ENCODE measurements at places on chromosomes 16 and 17. TPM values are rescaled to one million over a fixed set of nuclear protein-coding genes. Genes with fewer than 3 reads are reported as not detected.

The C16orf46 gene
- 0.24 TPM for polyA plus RNA-seq

The C17orf113 gene
- polyA plus RNA-seq, result 0.32 TPM

The RAC3 gene
- 9.6 TPM for polyA plus RNA-seq

The CYBA gene
- 58.5 TPM for polyA plus RNA-seq

The DOC2B gene
- 2.0 TPM for polyA plus RNA-seq

The MYO1D gene
- polyA plus RNA-seq, result 43.2 TPM

The NOG gene
- 0.06 TPM for polyA plus RNA-seq

The NHERF2 gene
- polyA plus RNA-seq, result 36.1 TPM

The TBC1D3K gene
- not detected for polyA plus RNA-seq

The TEN1 gene
- 43.7 TPM for polyA plus RNA-seq

The CNGB1 gene
- polyA plus RNA-seq, result 0.04 TPM

The RNF40 gene
- polyA plus RNA-seq, result 39.9 TPM

The AOC3 gene
- 9.7 TPM for polyA plus RNA-seq

The CACNA1G gene
- polyA plus RNA-seq, result 0.13 TPM

The CCR7 gene
- 0.16 TPM for polyA plus RNA-seq

The SEPTIN12 gene
- not detected for polyA plus RNA-seq

The EMC8 gene
- 15.1 TPM for polyA plus RNA-seq

The FOXJ1 gene
- 0.33 TPM for polyA plus RNA-seq

The CCL8 gene
- not detected for polyA plus RNA-seq

The DUS1L gene
- polyA plus RNA-seq, result 182 TPM

The PRR15L gene
- polyA plus RNA-seq, result 8.8 TPM

The KRTAP16-1 gene
- polyA plus RNA-seq, result not detected

The SLC25A19 gene
- 9.3 TPM for polyA plus RNA-seq

The MYH13 gene
- 0.08 TPM for polyA plus RNA-seq

The NRN1L gene
- polyA plus RNA-seq, result 1.5 TPM

The SRCIN1 gene
- 2.2 TPM for polyA plus RNA-seq

The MYOCD gene
- polyA plus RNA-seq, result 1.2 TPM

The XYLT1 gene
- polyA plus RNA-seq, result 3.0 TPM

The CLEC18C gene
- polyA plus RNA-seq, result 0.53 TPM

The PRSS8 gene
- polyA plus RNA-seq, result 201 TPM

The GRAP gene
- 1.3 TPM for polyA plus RNA-seq

The KRTAP3-2 gene
- polyA plus RNA-seq, result 1.8 TPM

The GPR139 gene
- not detected for polyA plus RNA-seq

The IKZF3 gene
- 0.52 TPM for polyA plus RNA-seq

The ZP2 gene
- polyA plus RNA-seq, result not detected

The EXOSC6 gene
- polyA plus RNA-seq, result 6.9 TPM

The TMEM114 gene
- not detected for polyA plus RNA-seq

The KIF18B gene
- 7.3 TPM for polyA plus RNA-seq

The TCAP gene
- 0.78 TPM for polyA plus RNA-seq

The KRT28 gene
- polyA plus RNA-seq, result not detected

The CEP20 gene
- polyA plus RNA-seq, result 25.6 TPM

The PTX4 gene
- polyA plus RNA-seq, result not detected

The PITPNM3 gene
- polyA plus RNA-seq, result 9.5 TPM

The SHBG gene
- 0.14 TPM for polyA plus RNA-seq

The HOXB6 gene
- polyA plus RNA-seq, result 0.31 TPM

The GPR142 gene
- 0.09 TPM for polyA plus RNA-seq

The SPATA33 gene
- 3.5 TPM for polyA plus RNA-seq

The ZG16 gene
- polyA plus RNA-seq, result 0.02 TPM

The YWHAE gene
- polyA plus RNA-seq, result 324 TPM

The DHX58 gene
- 8.3 TPM for polyA plus RNA-seq

The ITGAL gene
- 2.2 TPM for polyA plus RNA-seq
